T47D (cell line): ENCODE measurements at places on chromosomes 6 and 20.

DNA sequence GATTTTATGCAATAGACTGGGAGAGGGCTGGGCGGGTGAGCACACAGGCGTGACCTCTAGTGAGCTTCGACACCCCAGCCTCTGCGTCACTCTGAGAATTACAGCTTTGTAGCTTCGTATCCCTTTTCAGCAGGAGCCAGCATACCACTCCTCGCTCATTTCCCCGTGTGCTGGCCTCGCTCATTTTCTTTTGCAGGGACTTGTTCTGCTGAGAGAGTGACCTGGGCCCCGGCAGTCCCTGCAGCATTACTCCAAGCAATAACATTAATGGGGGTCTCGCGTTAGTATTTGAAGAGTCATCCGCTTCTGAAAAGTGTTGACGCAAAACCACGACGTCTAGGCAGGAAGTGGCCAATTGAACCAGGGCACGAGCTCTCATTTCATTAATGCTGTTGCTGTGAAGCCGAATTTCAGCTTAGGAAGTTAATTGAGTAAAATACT, 193.7 kb downstream of the QKI start:
- no peak for DNase-seq

- no peak for DNase-seq
These were observed 30.6 kb downstream of the ADGRF4 start for GRCh38 chr6:47729019-47729418.

- no peak for DNase-seq
These were observed 127.3 kb upstream of the RALGAPA2 start for GRCh38 chr20:20839771-20840170.

- DNase-seq, result no peak
These were observed 75.1 kb upstream of the ATXN1 start for GRCh38 chr6:16836144-16836981.

DNA sequence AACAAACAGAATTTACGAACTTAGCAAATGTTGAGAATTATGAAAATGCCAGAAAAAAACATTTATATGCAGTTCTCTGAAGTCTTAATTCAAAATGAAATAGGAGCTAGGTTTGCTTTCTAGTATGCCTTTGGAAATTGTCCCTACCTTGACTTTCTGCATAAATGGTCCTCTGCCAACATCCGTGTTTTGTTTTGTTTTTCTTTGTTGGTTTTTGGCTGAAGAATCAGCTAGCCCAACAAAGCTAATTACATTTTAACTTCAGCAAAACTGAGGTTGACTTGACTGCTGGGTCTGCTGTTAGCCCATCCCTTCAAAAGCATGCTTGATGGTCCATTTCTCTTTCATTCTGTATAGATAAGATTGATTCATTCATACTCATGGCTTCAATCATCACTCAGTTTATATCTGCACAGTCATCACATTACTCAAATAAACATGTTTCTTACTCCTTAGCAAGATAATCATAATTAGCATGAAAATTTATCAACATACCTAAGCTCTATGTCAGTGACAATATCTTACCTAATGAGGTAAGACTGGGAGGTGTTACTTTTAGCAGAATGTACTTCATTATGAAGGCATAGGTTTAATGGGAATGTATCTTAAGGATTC, 76.4 kb downstream of the ADGRB3 start:
- no peak for DNase-seq

- DNase-seq, result no peak
These were observed 8.2 kb upstream of the CDKN1A start for GRCh38 chr6:36670271-36670670.

GRCh38 chr6:33984466-33985312, 161.2 kb downstream of the GRM4 start:
- DNase-seq, result no peak

DNA sequence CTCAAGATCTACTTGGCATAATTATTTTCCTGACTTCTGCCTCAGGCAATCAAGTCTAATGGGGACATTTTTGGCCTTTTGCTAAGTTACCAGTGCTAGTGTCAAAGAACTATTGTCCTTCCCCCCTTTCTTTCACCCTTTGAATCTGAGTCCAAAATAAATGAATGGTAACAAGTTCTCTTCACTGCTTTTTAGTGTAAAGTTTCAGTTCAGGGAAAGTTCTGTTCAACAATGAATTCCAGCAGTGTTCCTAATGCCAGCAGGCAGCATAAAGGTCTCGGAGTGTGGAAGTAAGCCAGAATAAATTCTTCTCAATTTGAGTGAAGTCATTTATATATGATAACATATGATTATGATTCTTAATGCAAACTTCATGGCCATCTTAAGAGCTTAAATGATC, 20.8 kb upstream of the TSPYL1 start:
- no peak for DNase-seq

DNA sequence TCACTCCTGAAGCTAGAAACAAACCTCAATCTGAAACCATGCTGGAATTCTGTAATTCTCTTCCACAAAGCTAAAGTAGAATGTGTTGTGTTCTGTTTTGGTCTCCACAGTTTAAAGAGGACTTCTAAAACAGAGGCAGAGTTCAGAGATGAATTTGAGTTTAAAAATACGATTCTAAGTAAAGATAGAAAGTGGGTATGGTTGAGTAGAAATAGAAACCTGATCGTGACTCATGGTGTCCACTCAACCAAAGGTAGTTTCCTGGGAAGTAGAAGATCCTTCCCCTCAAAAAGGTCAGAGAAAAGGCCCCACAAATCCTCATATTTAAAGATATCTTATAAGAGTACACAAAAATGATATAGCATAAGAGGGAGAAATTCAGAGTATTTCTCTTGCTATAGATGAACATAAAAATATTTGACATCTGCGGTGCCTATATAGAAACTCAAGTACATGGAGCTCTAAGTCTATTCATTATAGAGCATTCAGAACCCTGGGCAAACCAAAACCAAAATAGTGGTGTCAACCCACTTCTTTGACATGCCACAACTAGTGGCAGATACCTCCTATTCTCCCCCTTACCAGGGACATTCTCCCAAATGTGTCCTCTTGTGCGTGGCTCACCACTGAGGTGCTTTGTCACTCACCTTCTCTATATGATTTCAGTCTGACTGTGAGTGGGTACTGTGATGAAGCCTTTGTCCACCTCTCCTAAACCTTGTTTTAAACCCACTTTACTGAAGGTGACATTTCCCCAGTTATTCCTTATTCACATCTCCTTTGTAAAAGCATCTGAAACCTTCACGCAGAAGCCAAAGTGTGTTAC, 84.5 kb downstream of the PLCB1 start:
- DNase-seq, result no peak

DNA sequence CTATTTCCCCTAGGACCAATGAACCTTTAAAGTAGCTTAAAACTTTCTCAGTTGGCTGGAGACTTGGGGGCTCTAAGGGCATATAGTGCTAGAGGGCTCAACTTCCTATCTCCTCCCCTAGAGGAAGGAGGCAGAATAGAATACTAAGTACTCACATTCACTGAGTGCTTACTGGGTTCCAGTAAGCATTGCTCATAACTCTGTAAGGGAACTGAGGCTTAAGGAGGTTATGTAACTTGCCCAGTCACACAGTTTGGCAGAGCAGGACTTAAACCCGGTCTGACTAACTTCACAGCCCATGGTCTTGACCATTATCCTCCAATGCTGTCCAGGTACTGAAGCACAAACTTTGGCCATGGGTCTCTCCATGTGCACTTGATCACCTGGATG, 12.5 kb downstream of the SESN1 start:
- DNase-seq, result no peak

- no peak for DNase-seq
These were observed 72.6 kb downstream of the HIVEP2 start for GRCh38 chr6:142872376-142872775.

DNA sequence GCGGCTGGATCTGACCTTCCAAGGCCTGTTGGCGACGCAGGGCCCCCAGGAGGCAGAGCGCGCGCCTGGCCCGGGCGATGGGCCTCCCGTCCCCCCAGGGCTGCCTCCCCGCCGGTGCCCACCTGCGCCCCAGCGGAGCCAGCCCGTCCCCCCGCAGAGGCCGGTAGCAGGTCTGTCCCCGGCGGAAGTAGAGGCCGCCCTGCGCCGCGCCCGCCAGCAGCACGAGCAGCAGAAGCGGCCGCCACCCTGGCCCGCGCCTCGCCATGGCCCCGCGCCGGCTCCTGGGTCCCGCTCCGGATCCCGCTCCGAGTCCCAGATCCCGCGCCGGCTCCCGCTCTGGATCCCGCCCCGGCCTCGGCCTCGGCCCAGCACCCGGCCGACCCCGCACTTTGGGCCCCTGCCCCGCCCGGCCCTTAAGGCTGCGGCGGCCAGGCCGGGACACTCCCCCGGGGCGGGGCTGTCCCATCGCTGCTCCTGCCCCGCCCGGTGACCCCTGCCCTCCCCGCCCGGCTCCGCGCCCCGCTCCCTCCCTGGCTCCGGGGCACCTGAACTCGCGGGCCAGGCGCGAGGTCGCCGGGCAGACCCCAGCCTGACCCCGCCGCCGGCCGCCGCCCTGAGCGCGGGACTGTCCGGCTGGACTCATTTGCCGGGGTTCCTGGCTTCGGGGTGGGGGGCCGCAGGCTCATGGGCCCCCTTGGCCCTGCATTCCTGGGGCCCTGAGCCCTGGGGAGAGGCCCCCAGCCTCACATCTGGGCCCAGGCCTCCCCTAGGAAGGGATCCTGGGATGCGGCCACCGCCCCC, at the start of gene CTSZ:
Gene CTSZ, minus strand, starts transcription at position 391 of the 801 bp plus-strand sequence. Its CDS starts 126 bp downstream, at position 265.
- peak; percentile 91 for DNase-seq

DNA sequence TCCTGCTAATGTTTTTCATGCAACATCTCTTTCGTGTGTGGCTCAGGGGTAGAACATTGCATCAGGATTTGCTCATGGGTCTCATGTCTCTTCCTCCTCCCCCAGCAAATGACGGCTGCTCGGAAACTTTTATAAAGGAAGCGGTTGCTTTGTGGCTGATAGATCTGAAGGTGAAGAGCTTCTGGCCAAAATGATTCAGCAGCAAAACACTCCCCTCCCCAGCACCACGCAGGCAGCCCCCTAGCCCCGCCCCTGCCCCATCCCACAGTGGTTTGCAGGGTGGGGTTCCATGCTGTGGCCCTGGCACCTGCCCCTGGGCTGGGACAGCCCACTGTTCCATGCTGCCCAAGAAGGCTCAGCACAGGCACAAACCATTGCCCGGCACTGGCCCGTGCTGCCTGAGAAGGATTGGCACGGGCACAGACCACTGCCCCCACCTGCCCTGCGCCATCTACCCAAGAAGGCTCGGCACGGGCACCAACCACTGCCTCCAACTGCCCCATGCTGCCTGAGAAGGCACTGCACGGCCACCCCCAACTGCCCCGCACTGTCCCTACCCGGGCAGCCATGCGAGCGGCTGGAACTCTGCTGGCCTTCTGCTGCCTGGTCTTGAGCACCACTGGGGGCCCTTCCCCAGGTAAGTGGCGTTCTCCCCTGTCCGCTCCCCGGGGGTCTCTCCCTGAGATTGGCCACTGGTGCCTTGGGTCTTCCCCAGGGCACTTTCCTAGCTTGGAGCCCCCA, at the start of gene CST7:
Gene CST7, plus strand, starts transcription at position 331 of the 741 bp plus-strand sequence. Its CDS starts 237 bp downstream, at position 568.
- no peak for DNase-seq

DNA sequence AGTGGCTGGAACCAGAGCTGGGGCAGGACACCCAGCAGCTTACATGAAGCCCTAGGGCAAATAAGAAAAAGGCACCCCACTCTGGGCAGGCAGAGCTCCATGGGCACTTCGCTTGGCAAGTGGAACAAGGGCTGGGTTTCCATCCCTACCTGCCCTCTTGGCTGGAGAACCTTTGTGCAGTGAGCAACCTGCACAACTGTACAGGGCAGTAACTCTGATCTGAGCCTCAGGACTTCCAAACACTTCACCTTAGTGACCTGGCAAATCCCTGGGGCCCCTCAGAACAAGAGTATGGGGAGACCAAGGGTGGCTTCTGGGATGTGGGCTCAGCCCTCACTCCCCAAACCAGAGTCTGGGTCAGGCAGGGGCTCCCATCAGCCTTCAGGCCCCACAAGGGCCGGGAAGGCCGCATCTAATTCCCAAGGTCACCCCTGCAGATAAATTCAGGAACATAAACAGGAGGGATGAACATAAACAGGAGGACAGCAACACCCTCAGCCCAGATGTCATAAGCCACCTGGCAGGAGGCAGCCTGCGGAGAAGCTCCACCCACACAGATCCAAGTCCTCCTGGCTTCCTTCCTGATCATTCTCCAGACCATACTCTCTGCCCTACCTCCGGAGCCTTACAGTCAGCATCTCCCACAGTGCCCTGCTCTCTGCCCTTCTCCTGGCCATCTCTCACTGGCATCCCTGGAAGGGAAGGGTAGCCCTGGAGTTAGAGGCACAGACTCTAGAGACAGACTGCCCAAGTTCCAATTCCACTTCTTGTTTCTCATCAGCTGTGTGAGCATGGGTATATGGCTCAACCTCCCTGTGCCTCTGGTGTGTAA, 37.5 kb downstream of the HNF4A start:
- DNase-seq, result no peak

DNA sequence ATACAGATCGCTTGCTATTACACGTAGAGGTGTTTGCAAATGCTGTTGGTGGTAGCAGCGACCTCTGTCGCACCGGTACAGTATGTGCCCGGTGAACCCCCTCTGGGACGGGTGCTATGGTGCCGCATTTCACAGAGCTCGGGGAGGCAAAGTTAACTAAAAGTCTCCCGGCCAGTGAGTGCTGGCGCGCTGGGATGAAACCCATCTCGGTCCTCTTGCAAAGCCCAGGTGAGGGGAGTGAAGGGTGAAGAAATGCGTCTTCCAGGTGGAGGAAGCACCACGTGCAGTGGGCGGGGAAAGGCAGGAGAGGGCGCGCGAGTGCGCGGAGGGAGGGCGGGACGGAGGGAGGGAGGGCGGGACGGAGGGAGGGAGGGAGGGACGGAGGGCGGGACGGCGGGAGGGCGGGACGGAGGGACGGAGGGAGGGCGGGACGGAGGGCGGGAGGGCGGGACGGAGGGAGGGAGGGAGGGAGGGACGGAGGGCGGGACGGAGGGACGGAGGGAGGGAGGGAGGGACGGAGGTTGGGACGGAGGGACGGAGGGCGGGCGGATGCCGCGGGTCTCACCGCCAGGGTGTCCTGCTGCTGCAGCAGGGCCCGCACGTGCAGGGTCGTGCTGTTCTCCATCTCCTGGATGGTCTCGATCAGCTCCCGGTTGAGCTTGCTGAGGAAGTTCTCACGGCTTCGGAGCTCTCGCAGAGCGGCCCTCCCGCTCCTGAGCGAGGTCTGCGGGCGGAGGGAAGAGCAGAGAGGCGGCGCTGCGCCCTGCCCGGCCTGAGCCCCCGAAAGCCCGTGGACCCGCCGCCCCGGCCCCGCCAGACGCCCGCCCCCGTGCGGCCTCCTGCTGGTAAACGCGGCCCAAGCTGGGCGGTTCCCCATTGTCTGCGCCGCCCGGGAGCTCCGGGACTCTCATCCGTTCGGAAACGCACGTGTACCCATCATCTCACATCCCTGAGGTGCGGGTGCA, 11.7 kb downstream of the C20orf96 start:
- no peak for DNase-seq
